ENCODE measurements at places on chromosomes 7 and 10.

- no peak for DNase-seq
These were observed 72.1 kb upstream of the SH2B2 start for GRCh38 chr7:102214477-102215072.

DNA sequence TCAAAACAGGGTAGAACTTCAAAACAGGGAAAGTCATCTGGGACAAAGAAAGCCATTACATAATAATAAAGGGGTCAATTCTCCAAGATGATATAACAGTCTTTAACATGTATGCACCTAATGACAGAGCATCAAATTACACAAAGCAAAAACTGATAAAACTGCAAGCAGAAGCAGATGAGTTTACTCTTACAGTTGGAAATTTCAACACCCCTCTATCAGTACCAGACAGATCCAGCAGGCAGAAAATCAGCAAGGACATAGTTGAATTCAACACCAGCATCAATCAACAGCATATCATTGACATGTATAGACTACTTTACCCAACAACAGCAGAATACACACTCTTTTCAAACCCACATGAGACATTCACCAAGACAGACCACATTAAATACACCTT is 233.0 kb upstream of the NEBL start:
- DNase-seq = no peak

- DNase-seq = no peak
These were observed 63.9 kb downstream of the TMEM209 start for GRCh38 chr7:130141161-130141883.

- DNase-seq = no peak
These were observed 39.7 kb downstream of the MCMBP start for GRCh38 chr10:119832951-119833350.

GRCh38 chr7:30278849-30279652 is 5.3 kb upstream of the ZNRF2 start:
- no peak for DNase-seq

GRCh38 chr7:1934017-1934416 is 263.9 kb downstream of the ELFN1 start:
- DNase-seq = no peak

DNA sequence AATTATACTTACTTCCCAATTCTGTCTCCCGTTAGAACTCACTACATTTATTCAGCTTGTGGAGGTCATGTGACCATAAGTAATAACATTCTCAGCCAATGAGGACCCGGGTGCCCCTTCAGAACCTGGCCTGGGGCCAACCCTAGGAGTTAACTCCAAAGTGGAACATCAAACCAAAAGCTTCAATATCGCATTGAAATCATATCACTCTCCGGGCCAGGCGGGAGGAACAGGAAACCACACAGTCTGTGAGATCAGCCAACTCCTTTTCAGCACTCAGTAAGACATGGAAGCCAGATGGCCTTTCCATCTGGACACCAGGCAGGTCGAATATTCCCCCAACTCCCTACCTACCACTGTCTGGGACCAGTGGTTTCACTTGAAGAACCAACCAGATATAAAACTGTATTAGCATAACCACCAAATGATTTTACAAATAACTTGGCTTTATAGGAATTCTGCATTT is 5.5 kb downstream of the CREB3L2 start:
- no peak for DNase-seq

DNA sequence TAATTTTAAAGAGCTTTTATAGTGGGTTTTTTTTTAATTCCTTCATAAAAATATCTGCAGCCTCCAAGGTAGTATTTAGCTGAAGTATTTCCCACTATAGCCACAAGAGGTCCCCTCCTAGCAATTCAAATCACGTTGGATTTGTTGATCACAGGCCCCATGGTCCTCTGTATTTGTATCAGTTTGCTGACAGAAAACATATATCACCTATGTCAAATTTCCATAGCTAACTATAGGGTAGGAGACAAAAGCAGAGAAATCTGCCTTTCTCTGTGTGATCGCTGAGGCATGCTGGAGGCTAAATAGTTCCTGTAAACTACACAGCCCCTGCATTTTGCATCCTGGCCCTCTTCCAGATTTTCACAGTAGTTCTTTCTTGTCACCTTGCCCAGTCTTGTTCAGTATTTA is 1.7 kb upstream of the CTNNA3 start:
- DNase-seq = peak; percentile 70

DNA sequence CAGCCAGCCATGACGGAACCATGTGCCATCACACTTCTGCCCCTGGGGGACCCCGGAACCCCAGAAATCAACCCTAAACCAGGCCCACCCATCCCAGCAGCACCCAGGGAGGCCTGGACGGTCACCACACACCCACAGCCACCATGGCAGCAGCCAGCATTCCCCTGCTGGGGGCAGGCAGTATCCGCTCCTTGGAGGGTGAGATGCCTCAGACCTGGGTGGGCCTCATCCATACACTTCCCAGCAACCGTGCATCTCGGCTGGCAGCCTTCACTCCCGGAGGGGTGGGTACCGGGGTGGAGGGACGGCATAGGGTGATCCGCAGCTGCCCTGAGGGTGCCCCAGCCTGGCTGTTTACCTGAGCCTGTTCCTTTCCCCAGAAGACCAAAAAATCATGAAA is 69.1 kb upstream of the FAM20C start:
- no peak for DNase-seq

GRCh38 chr7:44629829-44630522 is 23.5 kb downstream of the OGDH start:
- no peak for DNase-seq

GRCh38 chr10:91032611-91033206 is 111.8 kb upstream of the ANKRD1 start:
- no peak for DNase-seq

GRCh38 chr10:94490789-94491039 is 54.9 kb upstream of the HELLS start:
- DNase-seq = no peak

- no peak for DNase-seq
These were observed 350.7 kb upstream of the MBL2 start for GRCh38 chr10:53123311-53123710.

GRCh38 chr10:47164126-47164799 is 135.7 kb upstream of the GDF10 start:
- DNase-seq = no peak

DNA sequence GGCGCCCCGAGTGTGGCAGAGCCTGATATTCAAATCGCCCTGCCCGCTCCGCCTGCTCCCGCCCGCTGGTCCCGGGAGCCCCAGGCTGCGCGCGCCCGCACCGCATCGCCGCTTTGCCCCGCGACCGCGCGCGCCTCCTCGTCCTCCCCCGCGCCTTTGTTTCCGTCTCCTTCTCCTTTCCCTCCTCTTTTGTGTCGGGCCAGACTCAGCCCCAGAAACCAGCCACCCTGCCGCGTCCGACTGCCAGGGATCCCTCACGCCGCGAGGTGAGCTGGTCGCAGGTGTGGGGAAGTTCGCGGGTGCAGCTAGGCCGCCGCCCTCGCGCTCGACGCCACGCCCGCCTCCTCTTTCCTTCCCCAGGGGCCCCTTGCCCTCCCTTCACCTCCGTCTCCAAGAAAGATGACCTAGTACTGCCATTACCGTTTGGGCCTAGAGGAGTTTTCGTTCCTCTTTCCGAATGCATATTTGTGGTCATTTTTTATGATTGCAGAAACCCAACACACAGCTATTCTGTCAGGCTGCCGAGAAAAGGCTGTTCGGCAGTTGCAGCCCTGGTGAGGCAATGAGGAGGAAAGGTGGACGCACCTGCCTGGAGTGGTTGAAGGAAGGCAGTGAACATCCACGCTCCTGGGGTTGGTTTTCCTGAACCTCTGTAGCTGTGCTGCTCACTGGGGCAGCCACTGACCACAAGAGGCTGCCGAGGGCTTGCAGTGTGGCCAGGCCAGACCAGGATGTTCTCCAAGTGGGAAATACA is 107.3 kb downstream of the SNX10 start:
- peak; percentile 65 for DNase-seq

DNA sequence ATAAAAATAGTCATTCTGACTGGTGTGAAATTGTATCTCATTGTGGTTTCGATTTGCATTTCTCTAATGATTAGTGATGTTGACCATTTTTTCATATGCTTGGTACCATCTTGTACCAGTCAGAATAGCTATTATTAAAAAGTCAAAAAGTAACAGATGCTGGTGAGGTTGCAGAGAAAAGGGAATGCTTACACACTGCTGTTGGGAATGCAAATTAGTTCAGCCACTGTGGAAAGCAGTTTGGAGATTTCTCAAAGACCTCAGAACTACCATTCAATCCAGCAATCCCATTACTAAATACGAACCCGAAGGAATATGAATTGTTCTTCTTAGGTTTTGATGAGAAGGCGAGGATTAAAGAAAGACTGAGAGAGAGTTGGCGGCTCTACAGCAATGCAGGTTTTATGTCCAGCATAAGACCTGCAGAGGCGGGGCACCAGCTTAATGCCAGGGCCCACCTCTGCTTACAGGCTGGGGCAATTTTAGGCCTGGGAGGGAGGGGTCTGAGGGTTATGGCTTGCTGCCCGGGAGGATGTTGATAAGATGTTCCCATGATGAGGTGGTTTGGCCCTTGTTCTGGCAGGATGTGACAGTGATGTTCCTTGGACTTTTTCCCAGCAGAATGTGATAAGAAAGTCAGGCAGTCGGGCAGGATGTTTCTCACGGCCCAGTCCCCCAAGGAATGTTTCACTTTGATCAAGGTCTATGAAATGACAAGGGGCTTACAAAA is 74.4 kb downstream of the MEST start:
- DNase-seq = no peak

DNA sequence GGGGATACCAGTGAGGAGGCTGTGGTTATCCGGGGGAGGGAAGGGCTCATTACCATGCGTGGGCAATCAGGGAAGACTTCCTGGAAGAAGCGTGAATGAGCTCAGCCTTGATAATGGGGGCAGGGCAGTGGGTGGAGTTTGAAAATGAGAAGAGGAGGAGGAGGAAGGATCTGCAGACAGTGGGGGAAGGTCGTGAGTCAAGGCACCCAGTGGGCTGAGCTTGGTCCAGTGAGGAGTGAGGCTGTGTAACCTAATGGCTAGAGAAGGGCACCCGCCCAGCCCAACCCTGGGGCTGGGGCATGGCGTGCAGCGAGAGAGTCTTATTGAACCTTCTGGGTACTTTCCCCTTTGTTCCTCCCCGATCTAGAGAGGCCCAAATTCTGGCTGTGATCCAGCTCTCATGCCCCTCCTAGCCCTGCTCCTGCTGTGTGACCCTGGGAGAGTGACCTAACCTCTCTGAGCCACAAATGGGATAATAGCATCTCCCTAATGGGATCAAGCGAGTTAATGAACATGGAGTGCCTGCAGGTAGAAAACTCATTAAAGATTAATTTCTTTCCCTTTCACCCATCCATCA is 31.5 kb downstream of the CLIP2 start:
- no peak for DNase-seq

DNA sequence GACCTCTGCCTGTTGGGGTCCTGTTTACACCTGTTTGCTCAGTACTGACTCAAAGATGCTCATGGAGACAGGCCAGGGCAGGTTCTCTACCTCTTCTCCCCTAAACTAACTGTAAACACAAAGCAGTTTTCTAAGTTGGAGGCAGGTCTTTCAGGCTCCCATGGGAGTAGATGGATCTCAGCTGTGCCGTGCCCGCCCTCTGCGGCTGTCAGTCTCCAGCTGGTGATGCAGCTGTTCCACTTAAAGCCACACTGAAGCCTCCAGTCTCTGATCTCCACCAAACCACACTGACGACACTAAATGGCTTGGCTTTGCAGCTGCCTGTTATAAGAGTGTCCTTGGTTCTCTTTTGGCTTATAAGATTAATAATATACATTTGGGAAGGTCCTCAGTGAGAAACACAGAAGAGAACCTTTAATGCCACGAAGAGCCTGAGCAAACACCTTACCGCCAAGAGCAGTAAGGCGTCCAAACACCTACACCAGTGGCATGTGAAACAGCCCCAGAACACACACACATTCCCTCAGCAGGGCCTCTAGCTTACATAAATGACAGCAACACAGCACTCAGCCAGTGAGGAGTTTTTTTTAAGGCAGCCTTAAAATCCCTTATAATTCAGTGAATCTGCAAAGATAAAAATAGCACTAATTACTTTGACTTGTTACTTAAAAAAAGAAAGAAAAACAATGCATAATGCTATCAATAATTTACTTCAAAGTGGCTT is 60.4 kb upstream of the KCNIP2 start:
- peak; percentile 84 for DNase-seq

- DNase-seq = no peak
These were observed 225.0 kb downstream of the CACNB2 start for GRCh38 chr10:18364987-18365775.

DNA sequence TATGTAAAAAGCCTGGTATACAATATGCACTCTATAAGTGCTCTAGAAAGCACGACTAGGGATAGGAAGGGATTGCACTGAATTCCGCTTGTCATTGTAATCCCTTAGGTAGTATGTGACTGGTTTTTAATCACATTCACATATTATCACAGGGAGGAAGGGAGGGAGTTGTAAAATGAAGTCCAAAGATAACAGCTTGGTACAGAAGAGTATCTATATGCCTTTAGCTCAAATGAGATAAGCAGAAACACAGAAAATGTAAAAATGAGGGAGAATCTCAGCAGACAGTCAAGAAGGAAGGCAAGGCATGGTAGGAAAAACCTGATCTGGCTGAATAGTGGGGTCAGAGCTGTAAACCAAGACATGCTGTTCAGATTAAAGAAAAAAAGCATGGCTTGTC is 63.4 kb downstream of the ABI1 start:
- no peak for DNase-seq

DNA sequence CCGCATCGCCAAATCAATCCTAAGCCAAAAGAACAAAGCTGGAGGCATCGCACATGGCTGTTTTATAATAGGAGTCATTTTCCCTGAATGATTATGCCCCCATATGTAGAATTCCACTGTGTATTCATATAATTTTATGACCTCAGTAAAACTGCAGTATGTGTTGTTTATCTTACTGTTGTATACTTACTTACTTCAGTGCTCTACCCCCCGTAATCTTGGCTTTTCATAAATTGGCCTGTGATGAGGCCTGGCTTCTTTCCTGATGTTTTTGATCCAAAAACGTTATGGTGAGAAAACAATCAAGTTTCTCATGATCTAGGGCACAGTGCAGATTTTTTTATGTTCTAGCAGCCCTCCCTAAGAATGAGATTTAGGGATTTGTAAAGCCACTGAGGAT is 306.4 kb upstream of the FZD1 start:
- no peak for DNase-seq

DNA sequence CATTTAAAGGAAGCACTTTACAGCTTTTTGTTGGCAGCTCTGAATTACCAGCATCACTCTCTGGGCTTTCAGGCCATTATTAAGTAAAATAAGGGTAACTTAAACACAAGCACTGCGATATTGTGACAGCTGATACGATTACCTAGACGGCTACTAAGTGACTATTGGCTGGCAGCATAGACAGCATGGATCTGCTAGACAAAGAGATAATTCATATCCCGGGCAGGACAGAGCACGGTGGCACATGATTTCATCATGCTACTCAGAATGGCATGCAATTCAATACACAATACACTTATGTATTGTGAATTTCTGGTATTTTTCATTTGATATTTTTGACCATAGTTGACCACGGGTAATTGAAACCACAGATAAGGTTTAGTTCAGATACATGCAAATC is 522.0 kb upstream of the LRRN3 start:
- DNase-seq = no peak

- DNase-seq = no peak
These were observed 326.8 kb upstream of the PODXL start for GRCh38 chr7:131883196-131883595.

Measured in NCI-H1105 treated with DMSO at 0.1 percent for 48 hours (cell line).